ENCODE measurements at places on chromosomes 7 and 10.

DNA sequence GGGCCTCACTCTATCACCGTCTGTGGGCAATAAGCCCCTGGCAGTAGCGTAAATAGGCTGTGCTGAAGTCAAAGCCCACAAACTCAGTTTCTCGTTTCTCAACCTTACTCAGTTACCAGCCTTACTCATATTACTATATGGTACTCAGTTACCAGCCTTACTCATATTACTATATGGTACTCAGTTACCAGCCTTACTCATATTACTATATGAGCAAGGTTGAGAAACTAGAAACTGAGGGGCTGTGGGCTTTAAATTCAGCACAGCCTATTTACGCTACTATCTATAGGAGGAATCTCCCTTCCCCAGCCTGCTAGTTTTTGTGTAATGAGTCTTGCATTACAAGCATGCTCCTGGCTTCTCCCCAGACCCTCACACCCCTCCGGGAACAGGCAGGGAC is 35.4 kb downstream of the CCDC3 start:
- DNase-seq: no peak

GRCh38 chr7:49639808-49640207 is 133.6 kb upstream of the VWC2 start:
- DNase-seq: no peak

DNA sequence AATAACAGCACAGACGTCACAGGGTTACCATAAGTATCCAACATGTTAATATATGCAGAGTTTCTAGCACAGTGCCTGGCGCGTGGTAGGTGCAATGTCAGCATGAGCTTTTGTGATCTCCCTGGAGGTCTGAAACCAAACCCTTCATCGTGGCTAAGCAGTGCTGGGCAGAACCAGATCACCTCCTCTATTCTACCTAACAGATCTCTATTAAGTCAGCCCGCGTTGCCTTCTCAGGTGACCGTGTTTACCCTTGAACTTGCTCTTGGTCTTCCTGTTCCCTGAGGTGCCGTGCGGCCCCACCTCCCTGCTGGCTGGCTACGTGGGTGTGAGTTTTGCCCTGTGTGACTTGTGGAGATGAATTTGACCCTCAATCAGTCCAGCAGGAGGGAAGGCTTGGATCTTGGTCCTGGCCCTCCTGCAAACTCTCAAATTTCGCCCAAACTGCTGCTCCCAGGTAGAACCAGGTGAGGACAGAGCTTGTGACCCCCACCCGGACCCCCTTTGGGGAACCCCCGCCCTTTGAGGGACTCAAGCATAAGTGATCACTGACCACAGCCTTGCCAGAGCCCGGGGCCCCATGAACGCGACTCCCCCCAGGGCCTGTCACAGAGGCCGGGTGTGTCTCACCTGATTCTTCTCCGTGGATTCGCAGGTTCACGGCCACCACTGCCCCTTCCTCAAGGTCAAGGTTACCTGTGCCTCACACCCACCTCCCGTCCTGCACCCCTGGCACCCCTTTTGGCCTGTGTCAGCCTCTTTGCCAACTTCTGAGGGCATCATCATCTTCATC is 54.2 kb downstream of the ELFN1 start:
- DNase-seq: no peak

DNA sequence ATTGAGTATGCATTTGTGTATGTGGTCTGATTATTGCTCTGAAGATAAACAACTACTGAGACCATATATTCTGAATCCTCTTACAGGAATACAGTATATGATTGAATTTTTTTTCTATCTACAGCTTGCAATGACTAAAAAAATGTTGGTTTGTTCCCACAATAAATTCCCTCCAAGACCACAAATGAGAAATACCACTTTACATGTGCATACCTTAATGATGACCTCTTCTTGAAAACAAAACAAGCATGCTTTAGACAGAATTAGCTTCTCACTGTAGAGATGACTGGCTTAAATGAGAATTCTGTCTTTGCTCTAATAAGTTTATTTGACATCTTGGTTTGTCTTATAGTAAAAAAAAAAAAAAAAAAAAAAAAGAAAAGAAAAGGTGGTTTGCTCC is 241.5 kb downstream of the PCDH15 start:
- no peak for DNase-seq

DNA sequence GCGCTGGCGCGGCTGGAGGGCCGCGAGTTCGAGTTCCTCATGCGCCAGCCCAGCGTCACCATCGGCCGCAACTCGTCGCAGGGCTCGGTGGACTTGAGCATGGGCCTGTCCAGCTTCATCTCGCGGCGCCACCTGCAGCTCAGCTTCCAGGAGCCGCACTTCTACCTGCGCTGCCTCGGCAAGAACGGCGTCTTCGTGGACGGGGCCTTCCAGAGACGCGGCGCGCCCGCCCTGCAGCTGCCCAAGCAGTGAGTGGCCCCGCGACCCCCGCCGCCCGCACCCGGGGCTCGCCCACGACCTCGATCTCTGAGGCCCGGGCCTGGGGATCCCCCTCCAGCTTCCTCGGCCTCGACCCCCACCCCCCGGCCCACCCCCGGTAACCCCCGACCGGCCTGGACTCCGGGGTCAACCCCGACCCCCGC is 537 bp downstream of the FOXK1 start:
- no peak for DNase-seq

- no peak for DNase-seq
Observed at GRCh38 chr7:44615149-44615611, 8.8 kb downstream of the OGDH start.

DNA sequence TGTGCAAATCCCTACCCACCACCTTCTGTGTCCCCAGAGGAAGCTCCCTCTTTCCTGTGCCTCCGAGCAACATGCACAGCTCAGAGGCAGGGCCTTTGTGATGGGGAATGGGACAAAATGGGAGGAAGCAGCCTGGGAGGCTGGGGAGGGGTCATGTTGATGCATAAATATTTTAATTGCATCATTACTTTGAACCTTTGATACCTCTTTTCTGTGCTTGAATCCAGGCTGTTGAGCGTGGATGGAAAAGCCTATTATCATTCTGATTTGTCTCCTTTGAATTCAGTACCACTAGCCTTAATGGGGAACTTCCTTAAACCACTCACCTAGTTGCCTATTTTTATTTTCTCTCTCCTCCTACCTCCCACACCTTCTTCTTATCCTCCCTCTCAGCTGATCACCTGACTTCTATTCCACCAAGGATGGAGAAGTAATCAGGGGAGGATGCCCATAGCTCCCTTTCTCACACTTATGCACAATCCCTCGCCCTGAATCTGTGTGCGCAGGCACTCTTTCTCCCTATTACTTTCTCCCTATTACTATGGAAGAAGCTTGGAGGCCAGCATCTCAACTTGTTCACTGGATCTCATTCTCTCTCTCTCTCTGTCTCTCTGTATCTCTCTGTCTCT is 78.5 kb downstream of the SEC61G start:
- no peak for DNase-seq

DNA sequence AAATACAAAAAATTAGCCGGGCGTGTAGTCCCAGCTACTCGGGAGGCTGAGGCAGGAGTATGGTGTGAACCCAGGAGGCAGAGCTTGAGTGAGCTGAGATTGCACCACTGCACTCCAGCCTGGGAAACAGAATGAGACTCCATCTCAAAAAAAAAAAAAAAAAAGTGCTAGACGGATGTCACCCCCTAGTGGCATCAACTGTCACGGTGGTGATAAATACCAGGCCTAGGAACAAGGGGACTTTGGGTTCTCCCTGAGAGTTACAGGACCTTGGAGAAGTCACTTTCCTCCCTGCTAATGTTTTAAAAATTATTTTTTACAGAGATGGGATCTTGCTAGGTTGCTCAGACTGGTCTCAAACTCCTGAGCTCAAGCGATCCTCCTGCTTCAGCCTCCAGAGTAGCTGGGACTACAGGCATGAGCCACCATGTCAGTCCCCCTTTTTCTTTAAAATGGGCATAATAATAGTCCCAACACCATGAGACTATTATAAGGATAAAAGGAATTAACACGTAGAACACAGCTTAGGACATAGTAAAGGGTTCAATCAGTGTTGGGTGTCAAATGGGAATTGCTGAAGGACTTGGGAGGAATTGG is 2.6 kb upstream of the TMEM130 start:
- peak; percentile 78 for DNase-seq

GRCh38 chr7:74058486-74058885 is 25.1 kb upstream of the LIMK1 start:
- no peak for DNase-seq

GRCh38 chr10:4725917-4726606 is 99.9 kb upstream of the AKR1E2 start:
- no peak for DNase-seq

DNA sequence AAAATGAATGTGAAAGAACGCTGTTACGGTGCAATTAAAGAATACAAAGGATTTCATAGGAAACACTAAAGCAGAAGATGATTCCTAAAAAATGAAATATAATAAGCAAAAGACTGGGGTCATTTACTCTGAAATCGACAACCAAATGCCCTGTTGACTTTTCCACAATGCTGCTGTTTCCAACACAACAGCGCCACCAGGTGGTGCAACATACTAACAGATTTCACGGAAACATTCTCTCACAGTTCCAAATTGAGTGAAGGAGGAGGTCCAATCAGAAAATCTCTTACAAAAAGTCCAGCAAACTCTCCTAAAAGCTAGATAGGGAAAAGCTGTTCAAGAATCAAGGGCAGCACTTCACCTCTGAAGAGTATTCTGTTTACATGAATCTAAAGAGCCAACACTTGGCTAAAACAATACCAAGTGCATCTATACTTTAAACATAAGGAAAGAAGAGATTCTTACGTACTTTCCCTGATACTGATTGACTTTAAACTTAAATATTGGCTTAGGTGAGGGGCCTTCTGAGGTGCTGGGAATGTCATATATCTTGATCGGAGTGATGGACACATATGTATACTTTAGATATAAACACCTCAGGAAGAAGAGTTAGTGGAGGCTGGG is 55.9 kb downstream of the UPF2 start:
- DNase-seq: peak; percentile 72

- DNase-seq: no peak
Observed at GRCh38 chr7:65809982-65810288, 62.9 kb upstream of the VKORC1L1 start.

DNA sequence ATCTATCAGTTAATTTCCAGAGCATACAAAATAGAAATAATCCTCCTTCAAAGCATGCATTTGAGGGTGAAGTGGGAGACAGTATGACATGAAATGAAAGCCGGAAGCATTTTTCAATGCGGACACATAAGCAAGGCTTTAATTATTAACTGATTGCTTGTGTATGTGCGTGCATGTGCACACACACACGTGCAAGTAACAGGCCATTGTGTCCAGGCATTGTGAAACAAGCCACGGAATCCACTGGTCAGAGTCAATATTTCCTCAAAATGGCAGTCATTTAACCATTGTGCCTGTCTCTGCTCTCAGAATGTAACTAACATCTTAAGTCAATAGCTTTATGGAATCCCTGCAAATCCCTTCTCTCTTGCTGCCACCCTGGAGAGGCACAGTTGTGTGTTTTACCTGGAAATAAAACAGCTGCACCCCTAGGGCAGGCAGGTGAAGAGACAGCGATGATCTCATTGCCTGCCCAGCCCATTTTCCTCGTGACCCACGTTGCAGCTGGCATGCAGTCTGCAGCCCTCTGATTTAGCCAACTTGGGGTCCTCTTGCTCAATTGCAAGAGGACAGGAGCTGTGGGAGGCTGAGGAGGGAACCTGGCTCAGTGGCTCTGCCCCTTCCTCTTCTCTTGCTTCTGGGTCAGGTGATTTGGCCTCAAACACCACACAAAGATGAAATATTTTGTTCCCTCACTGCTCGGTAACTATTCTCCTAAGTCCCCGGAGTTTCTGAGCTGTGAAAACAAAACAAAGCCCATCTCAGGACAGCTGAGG is 500.9 kb upstream of the ZMIZ1 start:
- no peak for DNase-seq

GRCh38 chr10:67549390-67549789 is 146.6 kb downstream of the CTNNA3 start:
- DNase-seq: no peak

- no peak for DNase-seq
Observed at GRCh38 chr10:126060261-126060931, 164.0 kb downstream of the FANK1 start.

- no peak for DNase-seq
Observed at GRCh38 chr7:112156412-112156811, 49.8 kb downstream of the DOCK4 start.

- DNase-seq: no peak
Observed at GRCh38 chr7:18459484-18460245, 35.9 kb upstream of the HDAC9 start.

GRCh38 chr10:25552283-25552919 is 377.6 kb downstream of the GPR158 start:
- DNase-seq: no peak

DNA sequence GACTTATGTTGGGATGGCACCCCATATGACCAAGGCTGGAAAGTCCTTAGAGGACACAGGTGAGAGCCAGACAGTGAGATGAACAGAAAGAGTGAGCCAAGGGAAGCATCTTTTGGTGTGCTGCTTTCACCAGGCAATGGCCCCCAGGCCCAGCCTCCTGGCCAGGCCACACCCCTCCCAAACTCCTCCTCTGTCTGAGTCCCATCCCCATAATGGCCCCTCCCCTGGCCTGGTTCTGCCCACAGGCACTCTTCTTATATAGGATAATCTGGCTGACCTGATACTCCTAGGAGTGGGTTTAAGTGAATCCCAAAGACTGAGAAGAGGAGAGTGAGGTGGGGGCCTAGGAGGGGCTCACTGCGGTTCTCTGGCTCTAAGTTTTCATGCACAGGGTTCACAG is 252.5 kb downstream of the RPS24 start:
- peak; percentile 48 for DNase-seq

DNA sequence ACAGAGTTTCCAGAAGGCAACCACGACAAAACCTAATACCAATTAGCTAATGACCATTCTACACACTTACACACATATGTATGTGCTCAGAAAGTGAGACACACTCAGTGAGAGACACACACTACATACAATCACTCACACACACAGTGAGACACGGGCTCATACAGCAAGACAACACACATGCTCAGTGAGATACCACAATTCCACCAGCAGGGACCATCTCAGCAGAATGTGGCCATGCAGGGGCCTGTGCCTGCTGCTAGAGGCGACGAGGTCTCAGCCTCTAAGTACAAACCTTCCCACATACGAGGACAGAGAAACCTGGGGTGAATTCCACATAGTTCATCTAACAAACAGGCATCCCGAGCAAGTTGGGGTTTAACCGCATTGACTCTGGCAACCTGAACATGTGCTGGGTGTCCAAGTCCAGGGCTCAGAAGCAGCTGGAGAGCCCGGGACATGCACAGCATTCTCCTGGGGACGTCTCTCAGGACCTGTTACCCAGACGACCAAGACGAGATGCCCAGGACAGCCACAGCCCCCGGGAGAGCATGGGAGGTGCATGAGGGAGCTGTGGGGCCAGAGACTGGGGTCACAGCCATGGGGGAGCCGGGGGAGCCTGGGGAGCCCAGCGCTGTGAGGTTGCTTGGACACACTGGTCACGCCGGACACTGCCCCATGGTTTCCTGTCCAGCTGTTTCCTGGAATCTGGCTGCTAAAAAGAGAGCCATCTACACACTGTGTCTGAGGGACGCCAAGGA is 523.6 kb downstream of the PTPRN2 start:
- DNase-seq: no peak

Data from SK-N-SH (cell line).